Progenitor cell of endocrine pancreas (in vitro differentiated cells): ENCODE measurements at places on chromosomes 1 and 21. TPM values are rescaled to one million over a fixed set of nuclear protein-coding genes. Genes with fewer than 3 reads are reported as not detected.

Gene PODN
- 0.26 and 0.38 TPM in 2 replicates for total RNA-seq

Gene FAM229A
- 15.0 and 17.3 TPM in 2 replicates for total RNA-seq

Gene KRTAP19-3
- not detected in 2 replicates for total RNA-seq

Gene FCAMR
- total RNA-seq = not detected in 2 replicates

Gene OLFML3
- total RNA-seq = 12.9 and 14.7 TPM in 2 replicates

Gene SLAMF1
- total RNA-seq = not detected in 2 replicates

Gene TINAGL1
- total RNA-seq = 2.6 and 4.4 TPM in 2 replicates

Gene CLDN19
- total RNA-seq = 7.8 and 8.2 TPM in 2 replicates

Gene BSND
- total RNA-seq = not detected in 2 replicates

Gene ZBTB8A
- 8.9 and 10.8 TPM in 2 replicates for total RNA-seq

DNA sequence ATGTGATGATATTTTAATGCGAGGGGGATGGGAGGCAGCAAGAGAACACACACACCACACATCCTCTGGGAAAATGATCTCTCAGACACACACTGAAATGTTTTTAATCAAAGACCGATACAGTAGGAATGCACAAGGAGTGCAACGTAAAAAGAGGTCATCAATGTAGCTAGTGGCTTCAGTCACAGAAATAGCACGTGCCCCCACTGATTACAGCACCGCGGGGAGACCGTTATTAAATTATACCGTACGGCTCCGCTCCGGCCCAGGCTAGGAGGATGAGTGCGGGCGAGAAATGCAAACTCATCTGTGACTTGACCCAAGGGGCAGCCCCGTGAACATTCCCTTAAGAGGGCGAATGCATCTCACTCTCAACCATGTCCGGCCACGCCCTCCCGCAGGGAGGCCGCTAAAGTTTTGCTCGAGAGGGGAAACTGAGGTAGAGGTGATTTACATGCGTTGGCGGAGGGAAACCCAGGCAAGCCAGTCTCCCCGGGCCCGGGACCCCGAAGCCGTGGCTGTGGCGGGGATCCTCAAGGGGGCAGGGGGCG lies 552 bp downstream of the UBR4 start:
- no peak for DNase-seq

DNA sequence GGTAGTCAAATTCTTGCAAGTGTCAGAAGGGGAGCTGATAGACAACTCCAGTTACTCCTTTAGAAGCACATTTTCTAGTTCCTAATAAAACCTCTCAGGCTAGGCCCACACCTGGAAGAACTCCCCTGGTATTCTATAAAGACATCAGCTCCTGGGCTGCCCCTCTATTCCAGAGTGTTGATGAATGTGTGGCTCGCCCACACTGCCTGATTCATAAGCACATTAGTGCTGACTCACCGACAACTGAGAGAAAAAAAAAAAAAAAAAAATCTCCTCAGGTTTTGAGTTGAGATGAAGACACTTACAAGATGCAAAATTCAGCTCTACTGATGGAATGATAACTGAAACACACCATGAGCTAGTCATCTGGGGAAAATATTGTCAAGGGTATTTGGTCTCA lies 188.1 kb downstream of the TNR start:
- no peak for DNase-seq

- DNase-seq = no peak
Measured at GRCh38 chr1:160168609-160169369, 17.4 kb downstream of the ATP1A4 start.

DNA sequence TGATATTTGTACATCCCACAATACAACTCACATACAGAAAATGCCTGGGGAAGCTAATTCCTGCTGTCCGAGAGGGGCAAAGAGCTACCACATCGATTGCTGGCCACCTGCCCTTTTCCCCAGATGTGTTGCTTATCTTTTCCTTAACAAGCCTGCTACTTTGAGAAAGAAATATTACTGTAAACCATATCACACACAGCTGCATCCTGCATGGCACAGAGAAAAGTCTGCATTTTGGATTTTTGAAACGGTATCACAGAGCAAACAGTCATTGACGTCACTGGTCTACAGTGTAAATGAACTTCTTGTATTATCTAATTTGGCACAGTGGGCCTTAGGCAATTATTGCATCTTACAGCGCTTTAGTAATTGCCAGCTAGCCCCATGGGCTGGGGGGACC lies 164.7 kb downstream of the CLIC6 start:
- DNase-seq = no peak

GRCh38 chr1:153371231-153371630 lies 4.2 kb downstream of the S100A12 start:
- no peak for DNase-seq

GRCh38 chr1:194293851-194294405 lies 1107.5 kb upstream of the B3GALT2 start:
- DNase-seq = no peak

- DNase-seq = no peak
Measured at GRCh38 chr1:44681905-44682882, 7.7 kb downstream of the ARMH1 start.

GRCh38 chr1:38005195-38006007 lies at the start of gene FHL3:
TSS of gene FHL3 (minus strand) at chr1:38005514. CDS start at chr1:37999412, 6,102 bp downstream.
- peak; percentile 43 for DNase-seq

DNA sequence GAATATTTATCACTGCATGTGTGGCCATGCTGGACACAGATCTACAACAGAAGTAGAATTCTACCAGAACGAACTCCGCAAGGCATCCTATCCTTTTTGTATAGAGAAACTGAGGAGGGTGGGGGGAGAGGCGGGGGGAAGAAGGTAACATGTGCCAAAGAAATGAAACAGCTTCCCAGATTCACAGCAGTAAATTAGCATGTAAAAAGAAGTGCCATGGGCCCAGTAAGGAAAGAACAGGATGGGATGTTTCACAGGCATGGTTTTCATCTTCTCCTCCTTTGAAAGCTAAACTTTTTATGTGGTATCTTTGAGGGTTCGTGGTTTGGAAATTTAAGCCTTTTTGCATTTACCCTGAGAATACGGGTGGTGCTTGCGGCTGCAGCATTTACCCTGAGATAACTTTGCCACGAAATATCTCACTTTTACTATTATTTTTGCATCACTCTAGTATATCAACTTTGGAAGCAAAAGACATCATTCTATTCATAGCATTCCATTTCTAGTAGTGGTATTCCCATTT lies 168.9 kb downstream of the TPR start:
- DNase-seq = no peak

GRCh38 chr1:212457740-212458338 lies 25.1 kb downstream of the NENF start:
- peak; percentile 26 for DNase-seq

DNA sequence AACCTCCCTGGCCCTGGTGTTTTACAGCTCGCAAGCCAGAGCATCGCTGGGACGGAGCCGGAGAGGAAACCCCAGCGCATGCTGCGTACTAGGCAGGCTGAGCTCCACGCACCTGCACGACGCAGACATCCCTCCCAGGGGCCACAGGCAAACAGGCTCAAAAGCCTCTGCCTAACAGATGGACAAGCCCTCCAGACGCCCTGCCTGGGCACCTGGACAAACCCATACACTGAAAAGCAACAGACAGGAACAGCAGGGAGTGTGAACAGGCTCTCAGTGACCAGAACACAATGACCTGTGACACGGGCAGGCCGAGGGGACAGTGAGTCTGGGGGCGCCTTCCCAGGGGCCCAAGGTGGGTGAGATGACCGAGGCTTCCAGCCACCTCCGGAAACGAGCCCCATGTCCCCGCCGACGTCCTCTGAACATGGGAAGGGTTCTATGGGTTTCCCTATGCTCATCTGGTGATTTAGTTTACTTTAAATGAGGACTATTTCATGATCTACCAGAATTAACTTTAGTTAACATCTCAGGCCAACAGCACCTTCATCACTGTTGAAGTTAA lies 40.3 kb downstream of the NPHP4 start:
- DNase-seq = no peak

GRCh38 chr21:46554431-46555224 lies 50.3 kb downstream of the S100B start:
- no peak for DNase-seq

- DNase-seq = no peak
Measured at GRCh38 chr1:171814692-171815091, 26.6 kb upstream of the DNM3 start.

GRCh38 chr1:199780948-199781670 lies 246.4 kb upstream of the NR5A2 start:
- DNase-seq = no peak

DNA sequence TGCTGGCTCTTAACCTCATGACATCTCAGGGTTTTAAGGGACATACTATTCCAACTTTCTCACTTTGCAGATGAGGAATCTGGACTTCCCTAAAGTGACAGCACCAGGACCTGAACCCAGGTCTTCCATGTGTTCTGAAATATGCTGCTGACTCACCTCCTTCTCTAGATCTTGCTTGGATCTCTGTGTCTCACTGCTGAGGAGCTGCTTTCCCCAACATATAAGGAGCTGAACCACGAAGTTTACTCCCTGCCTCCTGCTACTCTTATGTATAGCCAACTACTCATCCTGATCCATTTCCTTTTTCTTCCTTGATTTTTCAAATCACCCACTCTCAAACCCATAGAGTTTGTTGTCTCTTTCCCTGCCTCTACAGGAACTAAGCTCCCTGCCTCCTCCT lies 38.2 kb downstream of the ALG14 start:
- DNase-seq = no peak

- no peak for DNase-seq
Measured at GRCh38 chr1:42379794-42380585, 602 bp upstream of the RIMKLA start.

DNA sequence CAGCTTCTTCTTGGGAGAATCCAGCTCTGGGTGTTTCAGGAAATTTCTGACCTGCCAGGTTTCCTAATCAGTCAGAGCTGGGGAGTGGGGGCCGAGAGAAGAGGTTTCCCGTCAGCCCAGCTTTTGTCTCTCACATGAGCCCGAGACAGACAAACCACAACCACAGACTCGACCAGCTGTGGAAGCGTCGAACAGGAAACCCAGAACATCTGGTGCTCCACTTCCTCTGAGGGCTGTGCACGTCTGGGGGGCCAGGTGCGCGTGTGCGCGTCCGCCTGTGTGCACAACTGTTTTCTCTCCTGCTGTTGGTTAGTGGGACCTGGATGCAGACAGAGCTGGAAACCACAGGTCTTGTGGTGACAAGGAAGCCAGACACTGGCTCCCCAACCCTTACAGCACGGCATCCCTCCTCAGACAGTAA lies 113.0 kb upstream of the SLC25A33 start:
- no peak for DNase-seq

GRCh38 chr1:115323366-115324004 lies 14.6 kb downstream of the NGF start:
- no peak for DNase-seq

GRCh38 chr1:201655243-201655642 lies 116.3 kb downstream of the NAV1 start:
- no peak for DNase-seq

- no peak for DNase-seq
Measured at GRCh38 chr1:64981601-64982533, 15.5 kb upstream of the JAK1 start.

GRCh38 chr1:147052143-147052542 lies 114.0 kb downstream of the NBPF12 start:
- DNase-seq = no peak

GRCh38 chr1:87393445-87394085 lies 64.9 kb downstream of the LMO4 start:
- no peak for DNase-seq

DNA sequence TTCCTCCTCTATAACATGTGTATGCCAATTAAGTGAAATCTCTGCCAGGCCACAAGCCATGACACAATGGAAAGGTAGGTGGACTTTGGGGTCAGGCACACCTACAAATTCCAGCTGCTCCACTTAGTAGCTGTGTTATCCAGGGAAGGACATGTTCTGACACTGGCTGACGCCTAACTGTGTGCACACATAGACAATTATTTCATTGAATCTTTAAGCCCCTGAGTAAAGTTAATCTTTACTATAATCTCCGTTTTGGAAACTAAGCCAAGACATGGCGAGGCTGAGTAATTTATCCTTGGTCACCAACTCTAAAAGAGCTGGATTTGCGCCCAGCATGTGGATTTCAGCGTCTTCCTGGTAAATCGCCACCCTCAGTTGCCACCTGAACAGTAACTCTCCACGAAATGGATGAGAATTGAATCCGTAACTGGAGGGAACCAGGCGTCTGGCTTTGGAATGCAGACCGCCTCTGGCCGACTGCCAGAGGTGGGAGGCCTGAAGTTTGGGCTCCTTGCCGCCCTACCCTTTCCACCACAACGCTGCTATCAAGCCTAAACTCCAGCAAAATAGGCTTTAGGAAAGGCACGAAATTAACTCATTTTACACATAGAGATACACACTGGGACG lies 888 bp upstream of the SNRPE start:
- DNase-seq = no peak

DNA sequence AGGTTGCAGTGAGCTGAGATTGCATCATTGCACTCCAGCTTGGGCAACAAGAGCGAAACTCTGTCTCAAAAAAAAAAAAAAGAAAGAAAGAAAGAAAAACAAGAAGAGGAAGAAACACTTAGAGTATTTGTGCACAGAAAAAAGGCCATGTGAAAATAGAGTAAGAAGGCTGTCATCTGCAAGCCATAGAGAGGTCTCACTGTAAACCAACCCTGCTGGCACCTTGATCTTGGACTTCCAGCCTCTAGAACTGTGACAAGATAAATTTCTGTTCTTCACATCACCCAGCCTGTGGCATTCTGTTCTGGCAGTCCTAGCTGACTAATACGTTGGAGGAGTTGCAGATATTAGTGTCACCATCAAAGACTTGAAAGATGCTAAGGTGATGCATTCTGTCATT lies 12.1 kb upstream of the ZDHHC18 start:
- no peak for DNase-seq

DNA sequence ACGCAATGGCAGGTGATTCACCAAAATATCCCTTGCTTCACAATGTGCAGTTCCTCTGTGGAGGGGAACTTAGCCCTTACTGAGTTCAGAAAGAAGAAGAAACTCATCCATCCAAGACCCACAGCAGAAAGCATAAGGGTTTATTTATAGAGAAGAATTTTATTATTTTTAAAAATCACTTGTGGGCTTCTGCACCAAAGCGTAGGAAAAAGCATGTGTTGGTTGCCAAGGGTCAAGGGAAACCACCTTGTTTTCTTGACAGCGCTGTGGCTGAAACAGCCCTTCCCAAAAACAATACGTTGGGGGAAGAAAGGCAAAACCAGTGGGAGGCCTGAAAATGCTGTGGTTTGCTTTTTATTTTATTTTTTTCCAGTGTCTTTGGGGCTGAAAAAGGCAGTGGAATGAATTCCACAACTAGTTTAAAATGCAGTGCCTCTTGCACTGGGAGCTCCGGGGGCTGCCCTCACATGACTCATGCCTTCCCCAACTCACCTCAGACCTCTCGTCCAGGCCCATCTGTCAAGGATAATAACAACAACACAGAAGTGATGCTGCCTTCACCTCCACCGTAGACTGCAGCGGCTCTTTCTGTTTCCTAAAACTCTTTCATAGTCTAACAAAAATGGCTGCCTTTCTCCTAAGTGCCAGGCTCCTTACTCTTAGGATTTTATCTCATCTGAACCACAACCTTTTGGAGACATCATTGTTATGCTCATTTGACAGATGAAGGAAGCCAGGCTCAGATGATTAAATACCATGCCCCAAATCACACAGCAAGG lies 224.2 kb upstream of the JUN start:
- DNase-seq = no peak
